ENCODE measurements at places on chromosomes 12 and 14. TPM values are rescaled to one million over a fixed set of nuclear protein-coding genes. Genes with fewer than 3 reads are reported as not detected.
A peak's percentile ranks its signal among the peaks of the same experiment; 100 is the strongest.

RNASE3 gene
- total RNA-seq = not detected

DNA sequence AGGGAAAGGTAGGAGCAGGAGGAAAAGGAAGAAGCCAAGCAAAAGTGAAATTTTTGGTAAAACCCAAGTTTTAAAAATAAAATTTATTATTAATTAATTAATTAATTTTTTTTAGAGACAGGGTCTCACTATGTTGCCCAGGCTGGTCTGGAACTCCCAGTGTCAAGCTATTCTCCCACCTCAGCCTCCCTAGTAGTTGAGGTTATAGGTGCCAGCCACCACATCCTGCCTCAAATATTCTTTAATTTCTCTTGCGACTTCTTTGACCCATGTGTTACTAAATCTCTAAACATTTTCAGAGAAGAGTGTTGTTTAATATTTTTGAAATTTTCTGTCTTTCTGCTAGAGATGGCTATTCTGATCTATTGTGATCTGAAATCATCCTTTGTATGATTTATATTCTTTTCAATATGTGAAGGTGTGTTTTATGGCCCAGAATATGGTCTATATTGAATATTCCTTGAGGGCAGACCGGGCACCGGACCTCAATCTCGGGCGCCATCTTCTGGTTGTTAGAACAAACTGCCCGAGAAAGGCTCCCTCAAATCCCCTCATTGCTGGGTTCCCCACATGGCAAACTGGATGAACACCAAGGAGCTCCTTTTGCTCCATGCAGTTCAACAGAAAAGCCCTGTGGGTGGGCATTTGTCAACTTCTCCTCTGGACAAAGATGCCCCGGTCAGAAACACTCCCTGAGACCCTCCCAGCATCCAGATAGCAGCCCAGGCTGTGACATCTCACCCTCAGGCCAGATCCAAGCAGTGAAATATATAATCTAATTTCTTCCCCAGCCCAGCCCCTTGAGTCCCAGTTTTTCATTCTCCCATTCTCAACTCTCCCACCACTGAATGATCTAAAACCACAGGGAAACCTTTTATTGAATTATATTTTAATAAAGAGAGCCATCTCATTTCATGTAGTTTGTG is 110.5 kb downstream of the ASCL4 start:
- DNase-seq = peak; percentile 36

SERPINA9 gene
- not detected for total RNA-seq

- DNase-seq = no peak
Measured at GRCh38 chr12:57500213-57500612, 12.3 kb downstream of the MARS1 start.

DNA sequence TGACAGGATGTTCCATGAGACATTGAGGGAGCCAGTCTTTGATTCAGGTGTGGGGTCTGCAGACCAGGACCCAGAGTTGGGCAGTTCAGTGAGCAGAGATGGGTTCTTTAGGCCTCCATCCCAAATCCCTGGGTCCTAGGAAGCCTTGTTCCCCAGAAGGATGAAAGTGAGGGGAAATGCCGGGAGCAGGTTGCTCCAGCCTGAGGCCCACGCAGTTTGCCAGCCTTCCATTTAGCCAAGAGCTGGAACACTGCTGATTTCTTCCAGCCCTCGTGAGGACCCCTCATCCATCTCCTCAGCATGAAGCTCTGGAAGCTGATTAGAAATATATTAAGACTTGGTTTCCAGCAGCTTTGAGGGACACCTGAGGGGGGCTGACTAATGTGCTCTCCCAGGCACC is 12.1 kb downstream of the C14orf132 start:
- DNase-seq = no peak

DNA sequence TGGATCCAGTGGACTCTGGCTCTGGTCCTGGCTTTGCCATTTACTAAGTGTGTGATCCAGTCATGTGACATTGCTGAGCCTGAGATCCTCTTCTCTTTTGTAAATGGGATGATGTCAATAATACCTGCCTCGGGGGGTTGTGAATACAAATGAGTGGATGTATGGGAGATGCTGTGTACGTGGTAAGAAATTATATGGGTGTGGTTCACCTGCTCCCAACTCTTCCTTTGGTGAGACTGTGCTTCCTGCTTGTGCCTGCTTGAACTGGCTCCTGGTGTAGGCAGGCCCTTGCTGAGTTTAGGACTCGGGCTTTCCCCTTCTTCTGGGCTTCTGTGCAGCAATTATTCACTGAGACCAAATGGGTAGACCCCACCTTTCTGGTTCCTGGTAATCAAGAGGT is 189.5 kb upstream of the FRMD6 start:
- no peak for DNase-seq

GRCh38 chr12:7395950-7396349 is 48.0 kb downstream of the CD163L1 start:
- DNase-seq = no peak

SLCO1A2 gene
- not detected for total RNA-seq

CMKLR1 gene
- not detected for total RNA-seq

DNA sequence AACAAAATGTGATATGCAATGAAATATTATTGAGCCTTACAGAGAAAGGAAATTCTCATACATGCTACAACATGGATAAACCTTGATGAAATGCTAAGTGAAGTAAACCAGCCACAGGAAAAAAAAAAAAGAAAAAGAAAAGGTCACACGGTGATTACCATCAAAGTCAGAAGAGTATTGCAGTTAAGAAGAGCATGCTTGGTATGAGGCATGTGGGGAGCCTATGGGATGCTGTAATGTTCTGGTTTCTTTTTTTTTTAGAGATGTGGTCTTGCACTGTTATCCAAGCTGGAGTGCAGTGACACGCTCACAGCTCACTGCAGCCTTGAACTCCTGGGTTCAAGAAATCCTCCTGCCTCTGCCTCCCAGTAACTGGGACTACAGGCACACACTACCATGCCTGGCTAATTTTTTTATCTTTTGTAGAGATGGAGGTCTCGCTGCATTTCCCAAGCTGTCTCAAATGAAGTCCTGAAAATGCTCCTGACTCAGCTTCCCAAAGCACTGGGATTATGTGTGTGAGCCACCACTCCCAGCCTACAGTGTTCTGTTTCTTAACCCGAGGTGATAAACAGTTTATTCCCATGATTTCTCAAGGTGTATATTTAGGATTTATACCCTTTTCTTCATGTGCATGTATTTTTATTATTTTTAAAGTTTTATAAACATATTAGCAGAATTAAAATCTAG is 96.2 kb downstream of the SEC23A start:
- DNase-seq = no peak

OASL gene
- 17.2 TPM for total RNA-seq

DNA sequence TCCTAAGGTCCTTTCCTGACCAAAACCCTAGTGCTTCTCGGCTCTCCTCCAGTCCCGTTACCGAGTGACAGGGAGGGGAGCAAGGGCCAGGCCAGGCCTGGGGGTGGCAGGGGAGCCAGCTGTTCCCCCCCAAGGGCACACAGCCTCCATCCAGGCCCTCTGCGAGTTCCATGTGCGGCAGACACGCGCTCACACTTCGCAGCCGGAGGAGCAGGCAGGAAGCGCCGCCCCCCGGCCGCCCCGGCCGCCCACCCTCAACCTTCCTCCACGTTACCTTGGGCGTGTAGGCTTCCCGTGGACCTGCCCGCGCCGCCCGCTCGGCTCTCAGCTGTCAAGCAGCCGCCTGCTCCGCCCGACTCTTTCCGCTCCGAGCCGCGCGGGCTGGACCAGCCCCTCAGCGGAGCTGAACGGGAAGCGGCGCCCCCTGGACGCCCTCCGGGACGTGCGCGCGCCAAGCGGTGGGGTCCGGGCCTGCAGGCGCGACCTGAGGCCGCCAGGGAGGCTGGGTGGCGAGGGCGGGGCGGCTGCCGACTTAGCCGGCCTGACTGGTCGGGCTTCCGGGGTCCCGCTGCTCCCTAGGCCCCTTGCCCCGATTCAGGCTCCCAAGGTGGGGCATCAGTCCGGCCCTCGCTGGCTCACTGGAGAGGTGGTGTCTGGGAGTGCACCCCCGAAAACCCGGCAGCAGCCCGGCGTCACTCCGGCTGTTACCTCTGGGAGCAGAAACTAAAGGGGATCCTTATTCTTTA is at the start of gene CRACR2A:
TSS of gene CRACR2A (minus strand) at position 369 of the 746 bp plus-strand sequence. CDS start 56,110 bp downstream, outside the sequence.
- peak; percentile 94 for DNase-seq

DNA sequence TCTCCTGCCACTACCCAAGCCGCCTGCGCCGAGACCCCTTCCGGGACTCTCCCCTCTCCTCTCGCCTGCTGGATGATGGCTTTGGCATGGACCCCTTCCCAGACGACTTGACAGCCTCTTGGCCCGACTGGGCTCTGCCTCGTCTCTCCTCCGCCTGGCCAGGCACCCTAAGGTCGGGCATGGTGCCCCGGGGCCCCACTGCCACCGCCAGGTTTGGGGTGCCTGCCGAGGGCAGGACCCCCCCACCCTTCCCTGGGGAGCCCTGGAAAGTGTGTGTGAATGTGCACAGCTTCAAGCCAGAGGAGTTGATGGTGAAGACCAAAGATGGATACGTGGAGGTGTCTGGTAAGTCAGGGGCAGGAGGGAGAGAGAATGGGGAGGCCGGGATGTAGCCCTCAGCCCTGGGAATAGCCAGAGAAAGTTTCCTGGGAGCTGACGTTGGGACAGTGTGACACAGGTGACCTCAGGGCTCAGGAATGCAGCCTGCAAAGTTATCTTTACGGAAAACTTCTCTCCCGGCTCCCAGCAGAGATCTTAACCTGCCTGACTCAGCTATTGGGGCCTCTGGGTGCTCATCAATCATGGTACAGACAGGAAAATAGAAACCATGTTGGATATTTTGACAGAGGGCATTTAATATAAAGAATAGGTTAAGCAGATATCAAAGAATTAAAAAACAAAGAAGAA is 747 bp downstream of the HSPB8 start:
- no peak for DNase-seq

PLBD1 gene
- 0.32 TPM for total RNA-seq

DNA sequence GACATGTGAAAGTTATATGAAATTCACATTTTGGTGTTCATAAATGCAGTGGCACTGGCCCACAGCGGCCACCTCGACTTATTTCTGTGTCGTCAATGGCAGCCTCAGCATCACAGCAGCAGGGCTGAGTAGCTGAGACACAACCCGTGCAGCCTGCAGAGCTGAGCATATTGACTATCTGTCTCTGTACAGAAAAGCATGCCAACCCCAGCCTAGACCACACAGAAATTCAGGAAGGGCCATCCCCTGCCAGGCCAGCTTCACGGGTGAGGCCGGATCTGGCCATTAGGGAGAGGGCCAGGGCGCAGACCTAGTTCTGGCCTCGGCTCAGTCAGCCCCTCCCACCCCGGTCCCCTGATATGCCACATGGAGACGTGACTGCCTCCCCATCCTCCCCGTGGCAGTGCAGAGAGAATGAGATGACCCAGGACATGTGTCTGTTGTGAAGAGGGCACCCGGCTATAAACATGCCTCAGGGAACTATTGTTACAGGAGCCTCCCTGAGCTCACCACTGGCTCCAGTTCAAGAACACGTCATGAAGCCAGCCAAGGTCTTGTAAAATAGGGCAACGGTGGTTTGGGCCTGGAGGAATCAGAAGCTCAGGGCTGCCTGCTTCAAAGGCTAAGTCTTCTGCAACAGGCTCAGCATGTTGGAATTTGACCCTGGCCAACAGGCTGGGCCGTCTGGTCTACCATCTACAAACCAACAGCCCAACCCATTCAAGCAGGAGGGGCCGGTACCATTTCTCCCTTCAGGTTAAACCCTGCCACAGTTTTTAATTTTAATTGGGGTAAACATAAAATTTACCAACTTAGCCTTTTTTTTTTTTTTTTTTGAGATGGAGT is 25.5 kb downstream of the SCARB1 start:
- no peak for DNase-seq

DNA sequence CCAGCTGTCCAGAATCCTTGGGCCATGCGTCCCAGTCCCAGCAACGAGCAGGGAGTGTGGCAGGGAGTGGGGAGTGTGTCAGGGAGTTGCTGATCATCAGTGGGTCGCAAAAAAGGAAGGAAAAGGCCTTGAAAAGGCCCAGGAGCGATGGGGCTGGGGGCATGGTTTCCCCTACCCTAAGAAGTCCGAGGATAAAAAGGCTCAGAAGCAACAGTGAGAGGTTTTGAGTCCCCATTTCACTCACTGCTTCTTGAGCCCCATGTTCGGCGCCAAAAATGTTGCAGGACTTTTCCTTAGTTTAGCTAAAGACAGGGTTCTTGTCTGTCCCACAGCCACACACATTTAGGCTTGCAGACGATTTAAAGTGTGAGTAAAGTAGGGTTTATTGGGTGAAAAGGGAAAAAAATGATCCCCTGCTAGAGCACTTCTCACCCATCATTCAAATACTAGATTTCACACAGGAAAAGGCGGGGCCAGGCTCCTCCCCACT is 189.5 kb downstream of the KCNC2 start:
- DNase-seq = no peak

DNA sequence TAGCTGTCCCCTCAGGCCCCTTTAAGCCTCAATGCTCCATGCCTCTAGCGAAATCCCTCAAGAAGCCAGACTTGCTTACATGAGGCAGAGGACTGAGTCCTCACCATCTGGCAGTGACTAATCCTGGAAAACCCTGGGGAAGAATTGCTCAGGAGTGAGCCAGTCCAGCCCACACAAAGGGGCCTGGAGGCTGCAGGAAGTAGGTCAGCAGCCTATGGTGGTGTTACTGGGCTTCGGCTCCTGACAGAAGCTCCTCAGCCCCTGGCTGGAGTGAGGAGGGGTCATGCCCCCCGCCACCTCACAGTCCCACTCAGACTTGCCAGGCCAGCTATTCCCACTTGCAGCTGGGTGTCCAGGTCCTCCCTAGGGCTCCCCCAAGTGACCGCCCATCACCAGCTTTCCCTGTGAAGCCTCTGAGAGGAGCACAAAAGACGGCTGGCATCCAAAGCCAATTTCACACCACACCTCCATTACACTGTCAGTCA is 250.5 kb downstream of the DPF3 start:
- DNase-seq = no peak

GRCh38 chr12:101772012-101772775 is 32.9 kb upstream of the SYCP3 start:
- DNase-seq = no peak

SLC4A8 gene
- total RNA-seq = 1.3 TPM

GLS2 gene
- 5.4 TPM for total RNA-seq

CLEC2B gene
- total RNA-seq = 21.1 TPM

P2RX2 gene
- not detected for total RNA-seq

- DNase-seq = no peak
Measured at GRCh38 chr12:82040987-82041743, 282.0 kb upstream of the PPFIA2 start.

GRCh38 chr12:105107171-105107493 is 399 bp upstream of the WASHC4 start:
- DNase-seq = no peak
